ENCODE measurements at places on chromosomes 4 and X. TPM values are rescaled to one million over a fixed set of nuclear protein-coding genes. Genes with fewer than 3 reads are reported as not detected.
A peak's percentile ranks its signal among the peaks of the same experiment; 100 is the strongest.

Gene CLCN4
- total RNA-seq: 6.5 TPM

Gene PLP1
- total RNA-seq: 106 TPM

Gene RNF175
- 34.6 TPM for total RNA-seq

Gene AKAP17A
- total RNA-seq: 38.5 TPM

Gene SHROOM2
- total RNA-seq: 11.8 TPM

Gene HTR2C
- 1.7 TPM for total RNA-seq

Gene REELD1
- total RNA-seq: 0.06 TPM

Gene NONO
- 916 TPM for total RNA-seq

Gene KLF8
- 15.4 TPM for total RNA-seq

Gene AGA
- 19.5 TPM for total RNA-seq

Gene ASMT
- total RNA-seq: 0.28 TPM

Gene EGF
- 6.2 TPM for total RNA-seq

Gene CAPN6
- total RNA-seq: 232 TPM

Gene SLC26A1
- total RNA-seq: not detected

Gene ESX1
- not detected for total RNA-seq

Gene F9
- not detected for total RNA-seq

Gene PCDH10
- total RNA-seq: 0.15 TPM

GRCh38 chr4:26471890-26472289 is 18.4 kb downstream of the CCKAR start:
- DNase-seq: no peak

DNA sequence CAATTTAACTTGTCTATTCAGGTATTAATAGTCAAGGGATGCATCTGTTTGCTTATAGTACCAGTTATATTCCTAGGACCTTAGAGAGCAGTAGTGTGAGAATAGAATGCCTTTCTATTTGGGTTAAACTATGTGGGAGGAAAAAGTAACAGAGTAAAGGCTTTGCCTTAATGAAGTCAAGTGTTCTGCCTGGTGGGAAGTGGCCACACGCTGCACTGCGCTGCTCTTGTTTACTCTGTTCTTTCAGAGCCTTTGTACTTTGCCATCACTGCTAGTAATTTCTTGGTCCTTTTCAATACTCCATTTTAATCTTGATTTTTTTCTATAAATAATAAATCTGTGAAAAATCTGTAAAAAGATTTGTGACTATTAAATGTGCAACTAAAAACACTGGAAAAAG is 38.0 kb downstream of the YIPF6 start:
- peak; percentile 17 for DNase-seq

DNA sequence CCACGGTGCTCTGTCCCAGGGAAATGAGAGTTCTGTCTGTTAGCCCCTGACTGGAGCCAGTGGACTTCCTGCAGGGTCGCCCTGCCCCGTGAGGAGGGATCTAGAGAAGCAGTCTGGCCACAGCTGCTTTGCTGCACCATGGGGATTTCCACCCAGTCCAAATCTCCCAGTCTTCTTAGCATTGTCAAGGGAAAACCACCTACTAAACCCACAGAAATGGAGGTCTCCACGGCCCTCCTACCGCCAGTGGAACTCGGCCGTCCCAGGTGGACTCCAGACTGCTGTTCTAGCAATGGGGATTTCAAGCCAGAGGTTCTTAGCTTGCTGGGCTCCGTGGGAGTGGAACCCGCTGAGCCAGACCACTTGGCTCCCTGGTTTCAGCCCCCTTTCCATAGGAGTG is 133.3 kb upstream of the PCDH7 start:
- DNase-seq: no peak

GRCh38 chr4:176534566-176534965 is 214.8 kb downstream of the SPCS3 start:
- DNase-seq: no peak

- DNase-seq: no peak
Observed at GRCh38 chr4:152308951-152309350, 226.9 kb downstream of the FBXW7 start.

GRCh38 chr4:9970399-9971011 is 50.8 kb downstream of the SLC2A9 start:
- DNase-seq: no peak

DNA sequence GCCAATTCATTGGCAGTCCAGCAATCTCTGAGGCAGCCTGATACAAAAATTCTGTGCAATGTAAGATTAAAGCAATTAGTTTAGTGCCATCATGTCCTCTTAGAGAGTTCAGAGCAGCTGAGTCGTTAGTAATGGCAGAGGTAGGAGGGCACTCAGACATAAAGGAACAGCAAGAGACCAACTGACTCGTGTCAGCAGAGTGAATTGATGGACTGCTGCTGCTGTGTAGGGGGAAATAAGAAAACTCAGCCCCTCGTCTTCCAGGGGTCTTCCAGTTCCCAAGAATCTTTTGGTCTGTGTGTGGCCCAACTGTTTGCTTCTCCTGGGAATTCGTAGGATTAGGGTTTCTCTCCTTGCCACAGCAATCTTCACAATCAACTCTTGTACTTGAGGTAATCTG is 100.9 kb downstream of the TTC29 start:
- peak; percentile 67 for DNase-seq

- no peak for DNase-seq
Observed at GRCh38 chr4:106707776-106708463, 328.2 kb downstream of the DKK2 start.

GRCh38 chrX:1592470-1593142 is 1.2 kb downstream of the AKAP17A start:
- DNase-seq: no peak

GRCh38 chr4:123986268-123986798 is 589.7 kb downstream of the SPRY1 start:
- DNase-seq: no peak

DNA sequence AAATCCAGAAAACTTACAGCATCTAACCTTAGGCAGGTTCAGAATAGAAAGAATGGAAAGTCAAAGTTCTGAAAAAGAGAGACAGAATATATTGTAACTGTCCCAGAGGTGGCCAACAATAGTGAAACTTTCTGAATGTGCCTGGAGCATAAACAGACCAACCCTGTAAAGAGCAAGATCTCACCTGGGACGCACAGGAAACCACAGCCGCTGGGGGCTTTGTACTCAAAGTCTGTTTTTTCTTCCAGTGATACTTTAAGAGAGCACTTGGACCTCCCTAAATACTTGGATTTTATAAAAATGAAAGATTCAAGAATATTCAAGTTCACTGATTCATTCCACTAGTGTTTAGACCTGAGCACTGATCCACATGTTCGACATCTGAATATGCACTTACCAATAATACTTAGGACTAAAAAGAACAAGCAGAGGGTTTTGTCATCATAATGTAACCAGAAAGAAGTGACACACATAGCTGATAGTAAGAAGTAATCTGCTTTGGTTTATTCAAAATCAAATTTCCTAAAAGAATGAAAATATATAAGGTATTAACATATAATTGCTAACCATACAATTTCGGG is 35.3 kb downstream of the ARAP2 start:
- DNase-seq: no peak

GRCh38 chrX:106611317-106611678 is 480 bp upstream of the RADX start:
- DNase-seq: no peak

DNA sequence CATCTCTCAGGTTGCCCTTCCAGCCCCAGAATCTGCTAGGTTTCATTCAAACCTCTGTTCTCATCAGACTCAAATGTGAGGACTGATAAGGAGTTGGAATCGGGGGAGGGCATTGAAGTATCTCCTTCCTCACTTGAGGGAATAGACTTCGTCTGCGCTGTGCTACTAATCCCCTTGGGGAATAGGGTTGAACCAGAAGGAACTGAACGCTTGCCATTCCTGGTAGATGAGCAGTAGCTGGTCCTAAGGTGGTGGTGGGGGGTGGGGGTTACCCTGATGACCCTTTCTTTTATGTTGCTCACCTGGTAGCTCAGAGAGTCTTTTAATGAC is 692 bp upstream of the SLC9A7 start:
- peak; percentile 43 for DNase-seq

DNA sequence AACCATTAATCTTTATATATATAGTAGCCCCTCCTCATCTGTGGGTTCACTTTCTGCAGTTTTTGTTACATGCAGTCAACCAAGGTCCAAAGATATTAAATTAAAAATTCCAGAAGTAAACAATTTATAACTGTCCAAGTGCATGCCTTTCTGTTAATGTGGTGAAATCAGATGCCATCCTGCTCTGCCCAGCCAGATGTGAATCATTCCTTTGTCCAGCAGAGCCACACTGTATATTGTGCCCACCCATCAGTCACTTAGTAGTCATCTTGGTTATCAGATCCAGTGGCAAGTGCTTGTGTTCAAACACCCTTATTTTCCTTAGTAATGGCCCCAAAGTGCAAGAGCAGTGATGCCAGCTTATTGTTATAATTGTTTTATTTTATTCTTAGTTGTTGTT is 17.2 kb upstream of the PRDM5 start:
- DNase-seq: no peak

DNA sequence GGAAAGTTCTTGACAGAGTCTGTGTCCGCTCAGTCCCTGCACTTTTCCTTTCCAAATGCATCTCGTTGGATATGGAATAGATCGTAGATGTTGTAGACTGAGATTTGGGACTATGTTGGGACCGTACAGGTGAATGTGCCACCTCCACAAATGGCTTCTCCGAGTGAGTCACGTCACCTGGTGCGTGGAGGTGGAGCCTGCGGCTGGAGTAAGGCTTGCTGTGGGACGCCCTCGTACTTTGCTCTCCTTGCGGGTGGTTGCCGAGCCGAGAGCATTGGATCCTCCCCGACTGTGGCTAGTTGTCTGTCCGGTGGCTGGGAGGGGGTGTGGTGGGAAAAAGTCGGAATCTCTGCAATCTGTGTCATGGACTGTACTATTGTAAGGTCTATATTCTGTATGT is 60.5 kb downstream of the NELFA start:
- DNase-seq: no peak

DNA sequence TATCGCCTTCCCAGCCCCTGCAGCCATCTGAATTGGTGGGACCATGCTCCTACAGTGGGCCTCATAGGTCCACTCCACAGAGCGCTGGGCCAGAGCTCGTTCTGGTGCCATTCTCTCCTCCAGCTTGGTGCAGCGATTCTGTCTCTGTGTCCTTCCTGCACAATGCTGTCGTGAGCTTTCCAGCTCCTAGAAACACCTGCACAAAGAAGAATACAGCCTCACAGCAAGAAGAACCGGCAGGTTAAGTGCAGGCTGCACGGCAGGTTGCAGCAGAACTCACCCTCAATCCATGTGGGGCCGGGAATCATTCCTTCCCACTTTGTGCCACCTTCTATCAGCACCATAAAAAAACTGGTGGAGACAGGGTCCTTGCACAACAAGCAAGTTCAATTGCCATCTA is 101.2 kb upstream of the ENPP6 start:
- DNase-seq: no peak

- DNase-seq: no peak
Observed at GRCh38 chr4:184457535-184458249, 16.7 kb downstream of the IRF2 start.

- DNase-seq: no peak
Observed at GRCh38 chr4:71400810-71401209, 62.0 kb downstream of the SLC4A4 start.

- peak; percentile 45 for DNase-seq
Observed at GRCh38 chrX:2710041-2710840, 19.1 kb downstream of the CD99 start.

DNA sequence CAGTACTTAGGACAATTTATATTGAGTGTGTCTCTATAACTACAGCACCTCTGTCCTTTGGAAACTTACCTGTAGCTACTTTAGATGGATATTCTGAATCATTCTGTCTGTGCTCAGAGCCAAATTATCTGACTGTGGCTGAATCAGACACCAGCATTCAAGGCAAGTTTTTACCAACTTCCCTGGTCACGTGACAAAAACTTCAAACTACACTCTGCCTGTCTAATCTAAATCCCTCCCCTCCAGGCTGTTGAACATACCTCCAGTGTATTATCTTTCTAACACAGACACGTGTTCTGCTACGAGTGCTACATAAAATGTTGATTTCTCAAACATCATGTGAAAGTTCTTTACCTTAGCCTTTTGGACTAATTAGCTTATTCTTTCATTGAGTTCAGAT is 641.2 kb upstream of the CPEB2 start:
- no peak for DNase-seq

GRCh38 chr4:114028071-114028470 is 48.6 kb upstream of the ARSJ start:
- DNase-seq: no peak

DNA sequence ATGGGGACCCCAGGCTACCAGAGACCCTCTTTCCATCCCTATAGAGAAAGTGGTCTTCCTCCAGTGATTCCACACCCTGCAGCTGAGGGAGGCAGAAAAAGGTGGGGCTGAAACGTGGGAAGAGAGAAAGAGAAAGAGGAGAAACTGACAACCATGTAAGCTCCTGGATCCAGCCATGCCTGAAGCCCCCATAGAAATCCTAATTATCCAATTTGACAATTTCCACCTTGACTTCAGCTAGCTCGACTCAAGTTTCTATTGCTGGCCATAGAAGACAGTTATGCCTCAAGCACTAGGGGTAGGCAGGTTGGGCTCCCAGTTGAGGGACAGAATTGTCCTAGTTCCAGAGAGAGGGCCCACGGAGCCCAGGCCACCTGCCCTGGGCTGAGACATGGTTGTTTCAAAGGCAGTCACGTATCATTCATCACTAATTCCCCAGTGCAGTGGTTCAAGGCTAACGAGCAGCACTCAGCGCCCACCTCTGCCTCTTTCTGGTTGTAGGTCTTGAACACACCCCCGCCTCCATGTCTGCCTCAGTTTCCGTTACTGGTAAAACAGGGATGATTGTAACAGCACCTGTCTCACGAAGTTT is 39.8 kb upstream of the ASMTL start:
- DNase-seq: no peak

DNA sequence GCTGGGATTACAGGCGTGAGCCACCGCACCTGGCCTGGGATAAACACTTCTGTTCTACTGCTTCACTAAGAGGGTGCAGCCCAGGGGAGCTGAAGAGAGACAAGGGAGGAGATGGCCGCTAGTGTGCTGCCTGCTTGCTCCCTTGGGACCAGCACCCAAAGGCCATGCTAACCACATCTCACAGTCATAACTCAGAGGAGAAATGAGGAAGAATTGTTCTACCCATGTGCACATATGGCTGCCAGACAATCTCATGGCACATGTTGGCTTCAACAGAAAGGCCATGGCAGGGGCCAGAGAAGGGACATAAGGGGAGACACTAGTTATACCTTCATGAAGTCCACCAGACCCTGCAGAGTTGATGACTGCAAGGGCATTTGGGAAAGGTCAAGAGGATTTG is 22.4 kb downstream of the CLDN22 start:
- no peak for DNase-seq

DNA sequence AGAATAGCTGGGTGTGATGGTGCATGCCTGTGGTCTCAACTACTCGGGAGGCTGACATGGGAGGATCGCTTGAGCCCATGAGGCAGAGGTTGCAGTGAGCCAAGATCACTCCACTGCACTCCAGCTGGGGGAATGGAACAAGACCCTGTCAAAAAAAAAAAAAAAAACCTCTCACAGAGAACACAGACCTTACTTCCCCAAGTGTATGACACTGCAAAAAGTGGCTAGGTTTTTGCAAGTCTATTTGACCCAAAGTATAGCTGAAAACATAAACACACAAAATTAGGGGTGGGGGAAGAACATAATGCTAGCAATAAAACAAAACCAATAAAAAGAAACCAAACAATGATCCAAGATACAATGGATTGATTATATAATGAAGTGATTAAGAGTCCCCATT is 6.7 kb downstream of the LAMP2 start:
- no peak for DNase-seq

Measured in neural progenitor cell (in vitro differentiated cells).